ENCODE measurements at places on chromosomes 1 and 21.

DNA sequence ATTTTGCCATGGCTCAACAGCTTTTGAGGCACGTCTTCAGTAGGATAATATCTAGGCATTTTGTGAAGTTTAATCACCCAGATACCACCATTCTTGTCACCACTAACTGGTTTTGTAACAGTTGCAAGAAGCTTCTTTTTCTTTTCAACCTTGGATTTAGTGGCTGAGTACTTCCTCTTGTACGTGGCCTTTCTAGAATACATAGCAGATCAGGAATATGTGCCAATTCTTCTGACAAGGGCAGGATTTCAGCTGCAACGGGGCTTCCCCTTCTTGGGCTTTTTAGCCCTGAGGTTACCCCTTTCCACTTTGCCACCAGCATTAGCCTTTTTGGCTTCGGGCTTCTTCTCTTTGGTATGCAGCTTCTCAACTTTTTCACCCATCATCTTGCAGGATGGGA is 79.3 kb upstream of the WARS2 start:
- no peak for DNase-seq

GRCh38 chr1:86775395-86775794 is 71.0 kb downstream of the SH3GLB1 start:
- no peak for DNase-seq

- no peak for DNase-seq
Observed at GRCh38 chr21:44800103-44800502, 1.5 kb downstream of the UBE2G2 start.

GRCh38 chr1:192170196-192170984 is 12.1 kb downstream of the RGS18 start:
- DNase-seq = no peak

DNA sequence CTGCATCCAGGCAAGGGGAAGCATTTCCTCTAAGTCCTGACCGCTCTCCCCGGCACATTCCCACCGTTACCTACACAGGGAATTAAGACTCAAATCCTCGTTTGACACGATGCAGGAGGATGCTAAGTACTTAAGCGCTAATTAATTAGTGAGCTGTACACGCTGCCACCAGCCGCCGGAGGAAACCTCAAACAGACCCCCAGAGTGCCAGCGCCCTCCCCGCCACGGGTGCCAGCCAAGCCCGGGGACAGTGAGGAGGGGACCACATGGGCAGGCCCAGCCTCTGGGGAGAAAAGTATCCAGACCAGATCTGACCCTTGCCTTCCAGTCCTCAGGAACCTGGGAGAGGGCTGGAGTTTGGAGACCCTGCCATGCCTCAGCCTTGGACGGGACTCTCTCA is 17.4 kb upstream of the CASZ1 start:
- DNase-seq = no peak

DNA sequence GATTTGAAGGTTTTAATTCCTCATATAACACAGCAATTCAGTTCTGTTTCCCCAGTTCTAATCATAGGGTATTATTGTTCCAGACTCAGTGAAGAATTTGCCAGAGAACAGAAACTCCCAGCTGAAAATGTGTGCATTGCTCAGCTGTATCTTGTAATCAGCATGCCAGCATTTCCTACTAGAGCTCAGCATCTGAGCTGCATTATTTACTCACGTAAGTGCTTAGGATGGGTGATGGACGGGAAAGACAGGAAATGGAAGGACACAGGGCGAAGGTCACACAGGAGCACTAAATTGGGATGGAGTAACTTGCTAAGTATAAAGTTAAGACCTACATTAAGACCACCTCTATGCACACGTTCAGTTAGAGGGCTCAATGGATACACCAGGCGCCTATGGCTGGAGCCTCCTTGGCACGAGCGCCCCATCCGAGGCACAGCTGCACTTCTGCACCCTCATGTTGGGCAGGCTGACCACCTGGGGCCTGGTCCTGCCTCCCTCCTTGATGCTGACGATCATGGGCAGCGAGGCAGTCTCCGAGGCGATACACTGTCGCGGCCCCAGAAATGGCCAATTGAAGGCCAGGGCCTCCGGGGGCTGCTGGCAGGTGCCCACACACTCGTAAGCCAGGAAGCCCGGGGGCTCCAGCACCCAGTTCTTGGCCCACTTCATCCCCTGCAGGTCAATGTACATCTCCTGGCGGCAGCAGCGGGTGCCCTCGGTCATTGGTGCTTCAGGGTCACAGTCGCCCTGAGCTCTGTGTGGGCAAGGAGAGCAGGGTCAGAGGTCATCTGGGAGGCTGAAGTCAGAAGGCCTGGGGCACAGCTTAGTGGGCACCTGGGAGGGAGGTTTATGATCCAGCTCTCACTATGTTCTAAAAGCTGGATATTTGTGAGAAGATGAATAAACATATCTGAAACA is 3.7 kb downstream of the LEFTY2 start:
- DNase-seq = no peak

- DNase-seq = no peak
Observed at GRCh38 chr1:62247391-62248168, 52.9 kb downstream of the L1TD1 start.

DNA sequence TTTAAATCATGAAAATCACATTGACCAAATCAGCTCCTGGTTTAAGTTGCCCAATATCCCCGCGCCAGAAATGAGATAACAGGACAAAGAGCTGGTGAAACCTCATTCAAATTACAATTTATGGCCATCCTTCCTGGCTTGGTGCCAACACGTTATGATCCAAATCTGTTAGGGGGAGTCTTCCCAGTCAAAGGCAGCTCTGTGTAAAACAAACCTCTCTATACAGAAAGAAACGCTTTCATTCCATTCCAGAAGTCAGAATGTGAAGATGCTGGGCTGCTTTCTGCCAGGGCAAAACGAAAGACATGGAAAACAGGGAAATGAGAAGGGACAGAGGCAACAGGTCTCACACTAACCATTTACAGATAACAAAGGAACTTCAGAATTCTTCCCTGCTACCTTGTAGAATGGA is 53.5 kb upstream of the TIAM1 start:
- DNase-seq = no peak

DNA sequence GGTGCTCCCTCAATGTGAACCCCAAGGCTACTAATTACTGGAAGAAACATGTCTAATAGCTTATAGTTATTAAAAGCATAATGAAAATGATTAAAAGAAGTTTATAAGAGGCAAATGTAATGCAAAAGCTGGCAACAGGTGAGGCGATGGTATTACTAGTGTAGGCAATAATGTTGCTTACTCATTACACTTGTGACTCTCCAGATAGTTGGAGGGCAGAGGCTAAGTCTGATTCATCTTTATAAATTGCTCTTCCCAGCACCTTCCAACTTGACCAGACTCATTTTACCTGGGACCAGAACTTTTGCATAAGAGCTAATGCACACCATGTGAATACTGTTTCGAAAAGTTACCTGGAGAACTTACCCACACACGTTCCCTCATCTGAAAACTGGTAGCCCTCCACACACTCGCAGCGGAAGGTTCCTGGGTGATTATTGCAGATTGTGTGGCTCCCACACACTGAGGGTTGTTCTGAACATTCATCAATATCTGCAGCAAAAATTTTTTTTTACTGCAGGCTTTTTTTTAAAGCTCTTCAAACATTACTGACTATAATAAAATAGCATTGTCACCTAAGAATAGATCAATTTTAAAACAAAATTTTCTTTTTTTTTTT is 48.0 kb downstream of the NID1 start:
- no peak for DNase-seq

DNA sequence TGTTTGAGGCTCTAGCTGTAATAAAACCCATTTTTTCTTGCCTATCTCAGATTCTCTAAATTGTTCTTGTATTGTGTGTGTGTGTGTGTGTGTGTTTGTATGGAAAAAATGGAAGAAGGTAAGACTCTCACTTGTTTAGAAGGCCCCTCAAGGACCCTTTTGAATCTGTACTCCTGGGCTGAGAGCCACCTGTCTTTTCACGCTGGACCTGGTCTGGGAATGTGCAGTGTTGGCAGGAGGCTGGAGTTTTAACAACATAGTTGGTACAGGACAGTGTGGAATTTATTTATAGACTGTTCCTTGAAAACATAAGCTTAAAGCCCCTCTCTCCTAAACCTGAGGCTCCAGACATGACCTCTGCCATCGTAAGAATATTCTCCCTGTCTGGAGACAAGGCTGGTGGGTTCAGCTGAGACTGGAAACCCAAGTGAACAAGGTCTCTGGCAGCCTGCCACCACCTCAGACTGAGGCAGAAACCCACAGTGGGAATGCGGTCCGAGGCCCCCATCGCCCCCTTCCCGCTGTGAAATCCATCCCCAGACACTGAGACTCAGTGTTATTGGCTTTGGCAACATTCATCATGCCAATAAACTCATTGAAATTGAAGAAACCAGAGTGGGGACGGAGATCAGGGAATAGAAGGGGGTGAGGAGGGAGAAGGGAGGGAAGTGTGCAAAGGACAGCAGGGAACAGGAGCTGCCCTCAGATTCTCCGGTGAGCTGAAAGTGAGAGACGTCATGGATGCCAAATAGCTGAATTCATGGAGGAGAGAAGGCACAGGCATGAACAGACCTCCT is 24.6 kb upstream of the PLXNA2 start:
- no peak for DNase-seq

DNA sequence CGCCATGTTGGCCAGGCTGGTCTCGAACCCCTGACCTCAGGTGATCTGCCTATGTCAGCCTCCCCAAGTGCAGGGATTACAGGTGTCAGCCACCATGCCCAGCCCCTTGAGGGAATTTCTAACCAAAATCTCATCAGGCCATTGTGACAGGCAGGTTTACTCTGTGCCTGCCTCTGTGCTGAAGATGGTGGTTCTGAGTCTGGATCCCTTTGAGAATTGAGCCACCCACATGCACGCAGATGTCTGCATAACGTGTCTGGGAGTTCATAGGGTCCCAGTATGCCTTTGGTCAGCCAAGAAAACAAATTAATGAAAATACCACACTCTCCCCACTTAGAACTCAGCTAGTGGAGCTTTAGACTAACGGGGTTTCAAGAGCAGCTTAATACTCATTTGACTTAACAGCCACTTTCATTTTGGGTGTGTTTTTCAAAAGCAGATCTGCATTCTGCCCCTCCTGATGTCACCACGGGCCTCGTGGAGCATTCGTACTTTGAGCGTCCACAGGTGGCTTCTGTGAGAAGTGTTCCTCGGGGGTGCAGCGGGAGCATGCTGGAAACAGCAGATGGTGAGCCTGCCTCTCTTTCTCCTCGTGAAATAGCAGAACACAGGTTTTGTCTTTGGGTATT is 45.3 kb downstream of the DIP2A start:
- no peak for DNase-seq

GRCh38 chr21:29465546-29465945 is 166.8 kb downstream of the BACH1 start:
- DNase-seq = no peak

GRCh38 chr1:172742599-172743500 is 83.9 kb downstream of the FASLG start:
- peak; percentile 46 for DNase-seq

DNA sequence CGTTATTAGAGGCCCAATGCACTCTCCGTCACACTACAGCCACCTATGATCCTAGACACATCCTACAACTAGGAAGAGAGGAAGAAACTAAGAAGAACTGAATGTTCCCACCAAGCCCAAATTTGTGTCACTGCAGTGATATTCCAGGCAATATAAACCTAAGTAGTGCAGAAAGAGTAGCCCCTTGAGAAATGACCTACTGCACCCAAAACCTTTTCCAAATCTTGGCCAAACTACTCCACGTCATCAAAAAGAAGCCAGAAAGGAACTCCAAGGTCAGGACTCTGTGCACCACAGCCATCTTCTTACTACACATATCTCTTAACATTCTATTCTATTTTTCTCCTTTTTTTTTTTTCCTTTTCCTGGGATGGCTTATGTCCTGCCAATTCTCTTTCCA is 60.2 kb downstream of the ADAMTS1 start:
- no peak for DNase-seq

GRCh38 chr1:201751872-201752271 is 77.1 kb upstream of the IPO9 start:
- DNase-seq = no peak

Measured in activated CD4-positive, alpha-beta T cell treated with anti-CD3 and anti-CD28 coated beads, Interleukin-2, Interleukin-4, amounts not matched to agents 100 ng/mL and 50 ng/mL, durations not matched to agents 16 hours and 8 hours (primary cell).